ENCODE measurements at places on chromosomes 5 and 9.

GRCh38 chr5:72599519-72600370 lies 92.5 kb upstream of the ZNF366 start:
- DNase-seq, result no peak

- no peak for DNase-seq
Observed at GRCh38 chr5:140213370-140213983, 38.5 kb downstream of the CYSTM1 start.

DNA sequence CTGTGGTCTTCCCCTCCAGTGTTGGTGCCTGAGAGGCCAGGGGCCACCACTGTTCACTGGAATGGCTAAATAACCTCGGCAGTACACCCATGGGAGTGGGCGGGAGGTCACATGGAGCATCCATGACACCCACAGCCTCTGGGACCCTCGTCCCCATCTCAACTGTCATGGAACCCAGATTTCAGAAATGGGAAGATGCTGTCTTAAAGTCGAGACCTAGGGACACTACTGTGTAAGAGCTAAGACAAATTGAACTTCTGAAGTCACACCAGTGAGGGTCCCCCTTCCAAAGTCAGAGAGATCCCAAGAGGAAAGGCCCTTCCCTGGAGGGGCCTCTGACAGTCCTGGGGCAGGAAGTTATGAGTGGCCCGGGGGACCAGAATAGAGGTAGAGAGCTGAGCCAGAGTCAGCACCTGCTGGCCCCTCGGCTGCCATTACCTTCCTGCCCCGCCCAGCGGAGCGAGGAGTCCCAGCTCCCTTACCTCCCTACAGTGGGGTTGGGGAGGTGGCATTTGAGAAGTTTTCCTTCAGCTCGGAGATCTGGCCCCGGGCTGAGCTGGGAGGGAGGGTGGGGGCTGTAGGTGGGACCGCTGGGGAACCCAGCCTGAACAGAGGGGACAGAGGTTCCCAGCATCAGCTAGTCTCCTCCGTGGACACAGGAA lies 7.6 kb downstream of the BARX1 start:
- DNase-seq, result no peak

DNA sequence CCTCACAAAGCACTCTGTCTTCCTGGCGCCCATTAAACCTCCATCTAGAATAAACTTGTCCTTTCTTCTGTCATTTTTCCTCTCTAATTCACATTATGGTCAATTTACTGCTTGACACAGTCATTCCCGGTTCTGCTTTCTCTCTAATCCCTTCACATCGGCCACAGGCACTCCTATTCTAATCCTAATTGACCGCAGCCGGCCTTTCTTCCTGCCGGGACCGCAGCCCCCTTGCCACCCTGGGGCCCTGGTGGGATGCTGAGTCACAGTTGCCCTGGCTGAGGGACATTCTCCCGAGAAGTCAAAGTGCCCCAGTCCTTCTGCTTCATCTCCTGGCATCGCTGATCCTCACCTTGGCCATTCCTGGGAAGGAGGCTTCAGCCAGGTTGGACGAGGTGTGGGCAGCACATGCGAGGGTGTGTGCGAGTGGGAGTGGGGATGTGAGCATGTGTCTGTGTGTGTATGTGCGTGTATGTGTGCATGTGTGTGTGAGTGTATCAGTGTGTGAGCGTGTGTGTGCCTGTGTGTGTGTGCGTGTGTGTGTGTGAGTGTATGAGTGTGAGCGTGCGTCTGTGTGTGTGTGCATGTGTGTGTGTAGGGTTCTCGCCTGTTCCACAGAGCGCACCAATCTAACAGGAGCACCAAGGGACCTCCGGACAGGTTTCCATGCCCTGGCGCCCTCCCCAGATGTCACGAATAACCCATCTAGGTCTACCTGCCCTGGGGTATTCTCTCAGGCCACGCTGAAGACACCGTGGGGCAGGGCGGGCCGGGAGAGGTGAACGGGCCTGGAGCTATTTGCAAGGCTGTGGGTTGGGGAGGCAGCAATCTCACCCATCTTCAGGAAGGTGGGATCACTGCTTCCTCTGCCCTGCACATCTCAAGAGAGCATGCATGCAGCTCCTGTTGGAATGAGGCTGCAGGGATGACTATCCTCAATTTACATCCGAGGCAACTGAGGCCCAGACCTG lies 191.2 kb downstream of the PAX5 start:
- no peak for DNase-seq

GRCh38 chr5:168563959-168564358 lies 15.2 kb downstream of the PANK3 start:
- DNase-seq, result no peak

- no peak for DNase-seq
Observed at GRCh38 chr9:133334161-133334560, 1.8 kb downstream of the SURF6 start.

DNA sequence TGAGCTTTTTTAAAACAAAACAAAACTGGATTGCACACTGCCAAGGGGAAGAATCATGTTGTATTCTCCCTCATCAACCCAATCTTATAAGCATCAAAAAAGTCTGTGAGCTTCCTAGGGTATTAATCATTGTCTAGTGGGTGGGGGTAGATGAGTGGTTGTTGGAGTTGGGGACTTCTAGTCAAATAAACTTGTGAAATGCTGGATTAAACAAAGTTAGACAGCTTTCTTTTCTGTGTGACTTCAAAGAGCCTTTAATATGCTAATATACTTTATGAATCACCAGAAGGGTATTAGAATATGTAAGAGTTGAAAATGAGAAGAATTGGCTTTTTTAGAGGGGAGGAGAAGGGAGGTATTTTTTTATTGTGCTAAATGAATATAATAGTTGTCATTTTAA lies 87.7 kb downstream of the GALNT10 start:
- no peak for DNase-seq

DNA sequence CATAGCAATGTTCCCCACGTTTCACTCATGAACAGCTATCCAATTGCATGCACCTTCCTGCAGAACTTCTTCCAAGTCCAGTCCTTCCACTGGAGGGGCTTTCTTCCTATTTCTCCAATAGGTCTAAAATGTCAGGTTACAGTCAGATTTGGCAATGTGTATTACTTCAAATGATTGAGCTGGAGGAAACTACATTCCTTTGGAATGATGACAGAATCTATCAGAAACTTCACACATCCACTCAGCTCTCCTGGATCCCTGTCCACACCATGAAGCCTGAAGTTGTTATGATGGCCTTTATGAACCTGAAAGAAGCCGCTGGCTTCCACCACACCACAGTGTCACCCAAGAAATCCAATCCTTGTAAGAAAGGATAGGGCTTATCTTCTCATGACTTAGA lies 32.2 kb downstream of the FBXW2 start:
- DNase-seq, result no peak

- no peak for DNase-seq
Observed at GRCh38 chr5:21856987-21857386, 996.2 kb downstream of the CDH12 start.

GRCh38 chr9:136244969-136245218 lies 718 bp downstream of the QSOX2 start:
- no peak for DNase-seq

DNA sequence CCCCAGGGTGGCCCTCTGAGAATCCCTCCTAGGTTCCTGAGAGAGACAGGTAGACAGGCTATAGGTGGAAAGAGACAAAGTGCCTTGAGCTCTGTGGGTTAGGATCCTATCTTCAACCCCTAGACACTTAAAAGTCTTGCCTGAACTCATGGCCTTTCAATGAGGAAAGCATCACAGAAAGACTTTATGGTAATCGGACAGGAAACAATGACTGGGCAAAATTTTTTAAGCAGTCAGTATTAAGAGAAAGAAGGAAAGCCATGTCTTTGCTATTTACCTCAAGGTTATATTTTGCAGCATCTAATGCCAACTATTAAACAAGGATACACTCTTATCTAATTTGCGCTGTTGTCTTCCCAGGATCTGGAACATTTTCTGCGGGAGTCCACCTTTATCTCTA lies 93.2 kb downstream of the PCSK1 start:
- DNase-seq, result no peak

GRCh38 chr9:81819859-81820546 lies 108.2 kb upstream of the SPATA31D4 start:
- no peak for DNase-seq

DNA sequence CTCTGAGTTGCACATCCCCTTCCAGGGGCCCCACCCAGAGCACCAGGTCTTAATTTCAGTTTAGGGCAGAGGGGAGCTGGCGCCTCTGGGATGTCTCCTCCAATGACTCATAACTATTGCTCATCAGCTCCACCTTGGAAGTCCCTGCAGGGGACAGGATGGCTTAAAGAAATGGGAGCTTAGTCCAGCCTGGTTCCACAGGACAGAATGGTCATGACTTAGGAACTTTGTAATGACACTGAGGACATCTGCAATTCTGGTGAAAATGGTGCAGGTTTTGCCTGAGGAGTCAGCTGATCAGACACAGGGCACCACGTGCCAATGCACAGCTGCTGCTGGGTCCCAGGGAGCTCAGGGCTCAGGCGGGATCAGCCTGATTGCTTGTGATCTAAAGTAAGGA lies 16.4 kb upstream of the PPP1R26 start:
- no peak for DNase-seq

DNA sequence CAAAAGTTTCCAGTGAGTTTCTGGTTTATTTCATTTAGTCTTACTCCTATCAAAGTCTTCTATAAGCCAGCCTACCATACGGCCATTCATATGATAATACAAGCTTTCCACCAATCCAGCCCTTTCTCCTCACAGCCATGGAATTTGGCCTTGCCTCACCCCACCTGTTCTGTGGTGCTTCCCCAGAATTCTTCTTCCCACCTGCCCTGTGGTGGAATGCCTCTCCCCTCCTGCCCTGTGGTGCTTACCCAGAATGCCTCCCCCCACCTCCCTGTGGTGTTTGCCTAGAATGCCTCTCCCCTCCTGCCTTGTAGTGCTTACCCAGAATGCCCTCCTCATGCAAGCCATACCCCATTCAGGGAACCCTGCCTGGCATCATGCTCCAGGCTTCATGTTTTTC lies 90.3 kb upstream of the APC start:
- DNase-seq, result no peak

DNA sequence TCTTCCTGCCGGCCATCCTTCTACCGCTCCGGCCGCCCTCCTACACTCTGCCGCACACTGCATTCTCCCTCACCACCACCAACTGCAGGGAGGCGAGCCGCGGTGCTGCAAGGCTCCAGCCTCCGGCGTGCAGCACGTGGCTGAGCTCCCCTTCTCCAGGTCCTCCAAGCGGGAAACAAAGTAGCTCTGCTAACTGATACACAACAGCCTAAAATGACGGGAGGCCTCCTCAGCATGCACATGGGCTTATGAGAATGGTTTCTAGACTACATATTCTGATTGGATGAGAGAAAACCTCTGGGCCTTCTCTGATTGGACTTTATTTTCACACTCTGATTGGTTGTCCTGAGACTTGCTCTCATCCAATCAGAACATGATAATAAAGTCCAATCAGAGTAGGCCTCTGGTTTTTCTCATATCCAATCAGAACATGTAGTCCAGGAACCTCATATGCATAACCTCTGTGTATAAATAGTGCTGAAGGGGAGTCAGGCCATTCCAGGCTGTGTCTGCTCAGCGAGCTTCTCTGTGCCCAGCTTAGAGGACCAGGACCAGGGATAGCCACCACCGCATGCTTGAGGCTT lies 27.0 kb upstream of the ZNF354B start:
- DNase-seq, result no peak

GRCh38 chr5:55800924-55801323 lies 50.2 kb upstream of the IL31RA start:
- DNase-seq, result no peak

DNA sequence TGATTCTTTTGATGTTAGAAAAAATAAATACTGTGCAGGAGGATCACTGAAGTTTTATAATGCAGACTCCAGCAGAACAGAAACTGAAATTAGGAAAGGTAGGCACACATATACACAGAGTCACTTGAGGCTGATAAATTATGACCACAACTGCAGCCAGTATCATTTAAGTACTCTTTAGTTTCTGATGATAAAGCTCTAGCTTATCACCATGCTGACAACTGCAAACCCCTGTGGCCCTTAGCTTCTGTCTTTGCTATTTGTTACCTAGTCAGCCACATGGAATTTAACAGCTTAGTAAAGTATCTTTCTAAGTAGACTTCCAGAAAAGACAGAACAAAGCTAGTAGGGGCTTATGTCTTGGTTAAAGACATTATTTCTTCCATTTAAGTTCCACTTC lies 734.8 kb upstream of the CDH6 start:
- DNase-seq, result no peak

DNA sequence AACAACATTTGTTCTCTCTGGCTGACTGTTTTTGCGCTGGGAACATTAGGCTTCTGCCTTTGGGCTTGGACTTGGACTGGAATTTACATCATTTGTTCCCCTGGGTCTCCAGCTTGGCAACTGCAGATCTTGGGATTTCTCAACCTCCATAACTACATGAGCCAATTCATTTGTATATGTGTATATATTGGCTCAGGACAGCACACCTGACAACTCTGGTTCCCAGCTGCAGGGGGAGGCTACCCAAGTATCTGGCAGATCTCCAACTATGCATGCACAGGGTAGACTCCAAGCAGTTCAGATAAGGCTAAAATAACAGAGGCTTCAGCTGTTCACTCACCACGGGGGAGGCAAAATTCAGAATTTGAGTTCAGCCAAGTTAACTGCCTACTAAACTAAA lies 31.6 kb upstream of the F2RL1 start:
- no peak for DNase-seq

DNA sequence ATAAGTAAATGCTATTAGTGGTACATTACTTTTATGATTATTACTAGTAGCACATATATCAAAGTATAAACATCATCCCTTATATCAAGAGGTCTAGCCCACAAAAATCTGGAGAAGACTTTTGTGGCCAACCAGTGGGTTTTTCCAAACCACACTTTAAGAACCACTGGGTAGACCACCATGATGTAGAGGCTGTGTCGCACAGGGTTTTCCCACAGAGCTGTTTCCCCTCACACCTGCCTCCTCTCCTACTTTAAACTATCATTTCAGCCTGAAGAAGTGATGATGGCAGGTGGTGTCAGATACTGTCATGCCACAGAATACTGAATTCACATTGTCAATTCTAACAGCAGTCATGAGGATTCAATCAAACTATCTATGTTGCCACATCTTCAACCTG lies 109.2 kb downstream of the FBXW11 start:
- no peak for DNase-seq

DNA sequence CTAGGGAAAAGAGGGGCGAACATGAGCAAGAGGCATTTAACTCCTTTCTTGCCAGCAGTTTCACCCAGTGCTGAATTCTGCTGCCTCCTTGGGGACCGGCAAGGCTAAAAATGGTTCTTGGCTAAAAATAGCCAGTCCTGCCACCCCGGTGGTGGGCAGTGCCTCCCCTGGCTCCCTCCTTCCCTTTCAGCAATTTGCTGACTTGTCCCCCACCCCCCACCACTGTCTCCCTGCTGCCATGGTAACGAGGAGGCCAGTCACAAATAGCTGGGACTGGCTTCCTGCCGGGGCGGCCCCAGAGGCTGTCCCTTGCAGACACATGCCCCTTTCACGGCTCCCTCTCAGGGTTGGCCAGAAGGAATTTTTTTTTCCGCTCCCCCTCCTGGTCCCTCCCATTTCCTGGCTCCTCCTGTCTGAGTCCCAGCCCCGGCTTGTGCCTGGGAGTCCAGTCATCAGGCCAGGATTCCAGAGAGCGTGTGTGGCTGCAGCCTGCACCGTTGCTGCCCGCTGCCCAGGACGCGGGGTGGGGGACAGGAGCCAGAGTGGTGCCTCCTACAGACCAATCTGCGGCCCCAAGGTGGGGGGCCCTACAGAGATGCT lies 130.3 kb downstream of the RGS3 start:
- no peak for DNase-seq
